ENCODE measurements at places on chromosomes 16 and 17. TPM values are rescaled to one million over a fixed set of nuclear protein-coding genes. Genes with fewer than 3 reads are reported as not detected.
A peak's percentile ranks its signal among the peaks of the same experiment; 100 is the strongest.

DNA sequence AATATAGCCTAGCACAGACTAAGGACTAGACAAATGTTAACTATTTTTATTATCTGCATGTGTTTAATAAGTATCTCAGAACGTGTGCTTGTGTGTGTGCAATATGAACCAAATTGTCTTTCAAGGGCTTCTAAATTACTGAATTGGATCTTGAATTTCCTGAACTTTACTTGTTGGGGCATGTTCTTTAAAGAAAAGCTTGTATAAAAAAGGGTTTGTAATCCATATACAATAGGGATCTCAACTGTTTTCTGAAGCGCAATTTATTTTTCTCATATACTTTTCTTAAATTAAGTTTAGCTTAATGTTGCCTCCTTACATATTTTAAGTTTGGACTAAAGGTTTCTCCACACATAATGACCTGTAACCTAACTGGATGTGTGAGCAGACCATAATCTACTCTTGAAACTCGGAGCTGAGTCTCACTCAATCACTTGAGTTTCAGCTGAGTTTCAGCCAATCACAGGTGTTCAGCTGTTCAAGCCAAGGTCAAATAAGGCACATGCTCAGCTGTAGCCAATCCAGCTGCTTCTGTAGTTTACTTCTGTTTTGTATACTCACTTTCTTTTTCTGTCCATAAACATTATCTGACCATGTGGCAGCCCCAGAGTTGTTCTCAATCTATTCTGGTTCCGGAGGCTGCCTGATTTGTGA lies 72.3 kb downstream of the CDK5R1 start:
- DNase-seq, result no peak
- peaks cover 14% of the 10 kb centered on the region for H3K4me1 ChIP-seq
- H3K36me3 ChIP-seq, result no peaks in the 10 kb centered on the region

- no peaks in the 10 kb centered on the region for H3K36me3 ChIP-seq
- H3K4me3 ChIP-seq, result no peak overlapping the region
- peaks cover 10% of the 10 kb centered on the region for H3K4me1 ChIP-seq
- no peaks in the 10 kb centered on the region for H3K27me3 ChIP-seq
- H3K27ac ChIP-seq, result no peak overlapping the region
Measured at GRCh38 chr17:992933-993332, 4.0 kb upstream of the TIMM22 start.

GRCh38 chr16:57357330-57358085 lies 1.1 kb upstream of the CCL22 start:
- no peak for DNase-seq
- no peaks in the 10 kb centered on the region for H3K27me3 ChIP-seq
- no peaks in the 10 kb centered on the region for H3K36me3 ChIP-seq
- H3K4me3 ChIP-seq, result no peak overlapping the region

The RNF157 gene
- total RNA-seq, result 0.61 TPM

DNA sequence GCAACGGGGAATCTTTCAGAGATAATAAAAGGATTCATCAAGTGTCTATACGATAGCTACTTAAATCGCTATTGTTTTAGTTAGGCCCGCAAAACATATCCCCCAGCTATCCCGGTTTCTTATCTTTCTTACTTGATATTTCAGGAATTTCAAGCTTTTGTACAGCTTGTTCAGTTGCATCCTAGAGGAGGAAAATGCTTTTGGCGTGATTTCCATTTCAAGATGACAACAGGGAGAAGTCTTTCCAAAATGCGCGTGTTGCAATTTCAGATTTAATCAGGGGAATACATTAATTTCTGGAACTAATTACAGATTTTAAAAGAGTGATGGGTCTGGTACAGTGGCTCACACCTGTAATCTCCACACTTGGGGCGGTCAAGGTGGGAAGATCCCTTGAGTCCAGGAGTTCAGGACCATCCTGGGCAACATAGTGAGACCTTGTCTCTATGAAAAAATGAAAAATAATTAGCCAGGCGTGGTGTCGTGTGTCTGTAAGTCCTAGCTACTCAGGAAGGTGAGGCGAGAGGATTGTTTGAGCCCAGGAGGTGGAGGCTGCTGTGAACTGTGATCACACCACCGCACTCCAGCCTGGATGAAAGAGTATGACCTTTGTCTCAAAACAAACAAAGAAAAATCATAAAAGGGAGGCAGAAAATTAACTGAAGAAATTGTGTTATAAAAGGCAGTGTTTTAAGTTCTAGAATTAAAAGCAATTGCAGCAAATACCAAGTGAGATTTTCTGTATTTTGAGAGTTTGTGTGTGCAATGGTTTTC lies 546.1 kb downstream of the MAF start:
- H3K4me3 ChIP-seq, result no peak overlapping the region
- H3K36me3 ChIP-seq, result no peaks in the 10 kb centered on the region
- peaks cover 2% of the 10 kb centered on the region for H3K4me1 ChIP-seq
- H3K27ac ChIP-seq, result no peak overlapping the region

The SLX4 gene
- total RNA-seq, result 2.0 TPM

GRCh38 chr17:58513965-58514769 lies at the start of gene MTMR4:
Gene MTMR4, minus strand, starts transcription at chr17:58514638. Its CDS starts 231 bp downstream, at chr17:58514407.
- peaks cover 42% of the 10 kb centered on the region for H3K36me3 ChIP-seq
- peak within 1 kb of the TSS; percentile 66 for H3K4me3 ChIP-seq
- peak within 1 kb of the TSS; percentile 66 for H3K27ac ChIP-seq
- peak; percentile 61 for DNase-seq
- no peaks in the 10 kb centered on the region for H3K27me3 ChIP-seq
- peaks cover 40% of the 10 kb centered on the region for H3K4me1 ChIP-seq

The RAB11FIP4 gene
- total RNA-seq, result 9.2 TPM

The CLEC16A gene
- 19.9 TPM for total RNA-seq

The CD300LG gene
- 0.71 TPM for total RNA-seq

DNA sequence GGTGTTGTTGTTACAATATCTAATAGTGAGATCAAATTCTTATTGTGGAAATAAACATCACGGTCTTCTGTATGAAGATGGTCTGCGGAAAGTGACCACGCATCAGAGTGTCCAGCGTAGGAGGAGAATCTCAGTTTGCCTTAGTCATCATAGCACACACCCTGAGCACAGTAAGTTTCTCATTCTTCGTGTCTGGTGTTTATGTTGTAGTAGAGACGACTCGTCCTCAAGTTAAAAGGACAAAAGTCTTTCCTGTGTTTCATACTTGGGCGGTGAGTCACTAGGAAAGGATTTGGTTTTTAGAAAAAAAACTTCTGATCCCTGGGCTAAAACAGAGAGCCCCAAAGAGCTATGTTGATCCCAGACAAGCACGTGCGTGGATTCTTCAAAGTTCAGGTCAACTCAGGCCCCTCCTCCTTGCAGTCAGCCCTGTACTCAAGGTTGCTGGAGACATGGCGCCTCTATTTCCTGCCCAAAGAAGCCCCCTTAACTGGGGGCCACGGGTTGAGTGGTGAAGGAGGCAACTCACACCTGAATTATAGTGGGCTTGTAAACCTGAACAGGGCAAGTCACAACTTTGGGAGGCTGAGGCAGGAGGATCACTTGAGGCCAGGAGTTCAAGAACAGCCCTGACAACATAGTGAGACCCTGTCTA lies 170.4 kb downstream of the ZFHX3 start:
- no peak overlapping the region for H3K4me3 ChIP-seq
- H3K27ac ChIP-seq, result no peak overlapping the region
- H3K36me3 ChIP-seq, result no peaks in the 10 kb centered on the region
- no peaks in the 10 kb centered on the region for H3K4me1 ChIP-seq

- peaks cover 20% of the 10 kb centered on the region for H3K4me1 ChIP-seq
- H3K27me3 ChIP-seq, result no peaks in the 10 kb centered on the region
- no peak overlapping the region for H3K27ac ChIP-seq
- H3K36me3 ChIP-seq, result no peaks in the 10 kb centered on the region
Measured at GRCh38 chr16:12348733-12349704, 372.5 kb downstream of the SNX29 start.

The TMC8 gene
- total RNA-seq, result 28.6 TPM

The GPR179 gene
- total RNA-seq, result 0.05 TPM

DNA sequence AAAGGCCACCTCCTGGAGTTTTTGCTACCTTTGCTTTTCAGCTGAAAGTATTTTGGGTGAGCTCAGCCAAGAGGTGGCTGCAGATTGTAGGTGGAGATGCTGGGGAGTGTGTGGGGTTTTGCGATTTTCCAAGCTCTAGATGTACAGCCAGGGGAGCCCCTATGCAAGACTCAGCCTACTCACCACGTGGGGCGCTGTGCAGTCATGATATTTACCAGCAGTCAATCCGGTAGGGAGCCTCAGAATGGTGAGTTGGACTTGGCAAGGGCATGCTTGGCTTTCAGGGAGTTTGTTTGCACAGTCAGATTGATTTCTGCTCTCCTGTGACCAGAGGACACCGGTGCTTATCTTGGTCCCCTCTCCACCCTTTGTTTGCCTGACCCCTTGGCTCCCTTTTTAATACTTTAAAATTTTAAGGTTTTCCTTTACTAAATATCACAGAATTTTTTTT lies 175.3 kb downstream of the UTP18 start:
- no peak for DNase-seq
- no peak overlapping the region for H3K27ac ChIP-seq
- H3K27me3 ChIP-seq, result no peaks in the 10 kb centered on the region
- no peaks in the 10 kb centered on the region for H3K4me1 ChIP-seq

The LITAFD gene
- total RNA-seq, result not detected

DNA sequence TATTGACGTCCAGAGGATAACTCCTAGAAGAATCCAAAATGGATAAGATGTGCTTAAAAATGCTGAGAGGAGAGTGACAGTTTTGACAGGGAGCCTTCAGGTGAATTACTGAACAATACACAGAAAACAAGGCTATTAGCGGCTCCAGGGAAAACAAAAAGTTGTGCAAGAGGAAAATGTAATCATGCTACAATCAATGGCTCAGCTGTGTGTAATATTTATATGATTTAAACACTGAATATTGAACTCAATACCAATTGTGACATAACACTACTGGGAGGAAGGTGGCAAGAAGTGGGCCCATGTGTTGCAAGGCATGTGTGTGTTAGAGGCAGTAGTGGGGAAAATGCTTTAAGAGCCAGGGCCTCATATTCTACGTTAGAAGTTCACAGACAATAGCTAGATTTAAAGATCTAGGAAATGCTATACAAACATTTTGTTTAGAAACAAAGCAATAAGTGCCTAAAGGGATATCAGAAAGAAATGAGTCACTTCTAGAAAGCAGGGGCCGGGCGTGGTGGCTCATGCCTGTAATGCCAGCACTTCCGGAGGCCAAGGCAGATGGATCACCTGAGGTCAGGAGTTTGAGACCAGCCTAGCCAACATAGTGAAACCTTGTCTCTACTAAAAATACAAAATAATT lies 253.2 kb upstream of the IRX5 start:
- DNase-seq, result no peak
- no peaks in the 10 kb centered on the region for H3K4me1 ChIP-seq
- H3K36me3 ChIP-seq, result no peaks in the 10 kb centered on the region
- H3K27me3 ChIP-seq, result no peaks in the 10 kb centered on the region

- DNase-seq, result no peak
- no peaks in the 10 kb centered on the region for H3K27me3 ChIP-seq
- H3K27ac ChIP-seq, result no peak overlapping the region
- H3K4me1 ChIP-seq, result peaks cover 8% of the 10 kb centered on the region
- no peaks in the 10 kb centered on the region for H3K36me3 ChIP-seq
Measured at GRCh38 chr16:12497526-12497925, 306.2 kb downstream of the CPPED1 start.

The HIGD1B gene
- 1.8 TPM for total RNA-seq

DNA sequence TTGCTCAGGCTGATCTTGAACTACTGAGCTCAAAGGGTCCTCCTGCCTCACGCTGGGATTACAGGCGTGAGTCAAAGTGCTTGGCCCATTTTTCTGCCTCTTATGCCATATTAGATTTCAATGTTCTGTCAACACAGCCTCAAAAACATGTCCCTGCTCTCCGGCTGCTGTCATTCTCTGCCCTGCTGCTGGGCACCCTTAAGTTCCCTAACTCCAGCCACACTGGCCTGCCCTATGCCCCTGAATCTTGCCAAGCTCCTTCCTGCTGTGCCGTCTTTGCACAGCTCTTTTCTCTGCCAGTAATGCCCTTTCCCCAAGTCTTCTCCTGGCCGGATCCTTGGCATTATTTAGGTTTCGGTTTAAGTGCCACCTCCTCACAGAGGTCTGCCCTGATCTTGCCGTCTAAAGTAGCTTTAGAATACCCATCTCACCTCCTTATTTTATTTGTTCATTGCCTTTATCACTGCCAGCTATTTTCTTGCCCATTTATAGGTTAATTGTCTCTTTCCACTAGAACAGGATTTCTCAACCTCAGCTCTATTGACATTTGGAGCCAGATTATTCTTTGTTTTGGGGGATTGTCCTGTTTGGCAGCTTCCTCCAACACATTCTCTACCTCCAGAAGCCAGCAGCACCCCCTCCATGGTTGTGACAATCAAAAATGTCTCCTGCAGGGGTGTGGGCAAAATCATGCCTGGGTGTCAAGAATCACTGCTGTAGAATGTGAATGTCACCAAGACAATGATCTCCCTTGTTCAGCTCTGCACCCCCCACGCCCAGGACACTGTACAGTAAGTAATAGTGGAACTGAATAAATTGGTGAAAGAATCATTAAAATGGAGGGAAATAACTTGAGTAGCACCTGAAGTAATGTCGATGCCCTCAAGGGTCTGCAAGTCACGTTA lies 168.2 kb downstream of the CYLD start:
- no peak overlapping the region for H3K4me3 ChIP-seq
- no peaks in the 10 kb centered on the region for H3K4me1 ChIP-seq
- DNase-seq, result no peak
- no peaks in the 10 kb centered on the region for H3K27me3 ChIP-seq
- no peak overlapping the region for H3K27ac ChIP-seq
- H3K36me3 ChIP-seq, result no peaks in the 10 kb centered on the region

DNA sequence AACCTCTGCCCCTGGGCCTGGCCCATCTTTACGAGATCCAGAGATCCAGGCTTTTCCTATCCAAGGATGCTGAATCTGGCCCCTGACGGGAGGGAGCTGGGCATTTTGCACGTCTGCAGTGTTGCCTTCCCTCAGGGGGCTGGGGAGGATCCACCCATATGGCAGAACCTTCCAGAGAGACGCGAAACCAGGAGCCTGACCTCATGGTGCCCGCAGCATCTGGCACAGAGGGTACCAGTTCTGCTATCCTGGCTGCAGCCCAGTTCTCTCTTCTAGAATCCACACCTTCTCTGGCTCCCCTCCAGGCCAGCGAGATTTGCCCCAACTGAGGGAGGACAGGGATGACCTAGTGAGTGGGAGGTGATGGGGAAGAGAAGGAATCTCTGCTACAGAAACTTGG lies 20.5 kb upstream of the ZNF652 start:
- H3K4me3 ChIP-seq, result no peak overlapping the region
- no peaks in the 10 kb centered on the region for H3K27me3 ChIP-seq
- no peaks in the 10 kb centered on the region for H3K4me1 ChIP-seq
- no peaks in the 10 kb centered on the region for H3K36me3 ChIP-seq
- no peak for DNase-seq

The KRTAP9-4 gene
- total RNA-seq, result not detected

DNA sequence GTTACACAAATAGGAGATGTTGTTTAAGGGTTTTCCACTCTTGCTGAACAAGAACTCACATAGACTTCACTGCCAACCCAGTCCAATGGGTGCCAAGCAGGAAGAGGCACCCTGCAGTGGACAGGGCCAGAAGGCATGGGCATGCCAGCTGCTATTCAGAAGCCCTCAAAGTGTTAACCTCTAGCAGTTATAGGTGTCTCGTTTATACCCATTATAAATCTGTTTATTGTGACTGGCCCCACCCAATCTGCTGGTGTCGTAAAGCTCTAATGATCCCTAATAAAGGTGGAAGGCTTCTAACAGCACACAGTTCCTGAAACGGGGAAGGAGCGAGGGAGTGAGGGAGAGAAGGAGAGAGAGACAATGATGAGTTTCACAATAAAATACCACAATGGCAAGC lies 23.9 kb downstream of the HNF1B start:
- peaks cover 5% of the 10 kb centered on the region for H3K4me1 ChIP-seq
- H3K27ac ChIP-seq, result no peak overlapping the region
- no peaks in the 10 kb centered on the region for H3K36me3 ChIP-seq
- no peaks in the 10 kb centered on the region for H3K27me3 ChIP-seq
- no peak for DNase-seq

All from thymus (tissue), 14 donors.